ENCODE measurements at places on chromosomes 3 and 15.

DNA sequence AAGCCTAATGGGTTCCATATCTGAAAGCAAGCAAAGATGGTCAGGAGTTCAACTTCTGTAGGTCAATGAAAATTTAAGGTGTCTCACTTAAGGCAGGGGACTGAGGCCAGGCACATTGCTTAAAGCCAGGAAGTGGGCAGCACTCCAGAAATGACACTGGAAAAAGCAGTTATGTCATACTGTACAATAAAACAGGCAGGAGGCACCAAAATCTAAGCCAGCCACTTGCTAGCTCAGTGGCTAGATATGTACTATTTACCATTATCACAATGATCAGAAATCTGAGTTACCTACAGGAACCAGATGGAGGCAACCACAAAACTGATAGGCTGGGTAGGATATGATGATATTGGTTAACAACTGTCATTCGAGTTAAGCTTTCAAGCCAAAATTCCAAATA, 57.3 kb downstream of the FRMD5 start:
- no peak for DNase-seq

GRCh38 chr3:187802928-187803259, 57.6 kb upstream of the BCL6 start:
- DNase-seq = peak; percentile 74

DNA sequence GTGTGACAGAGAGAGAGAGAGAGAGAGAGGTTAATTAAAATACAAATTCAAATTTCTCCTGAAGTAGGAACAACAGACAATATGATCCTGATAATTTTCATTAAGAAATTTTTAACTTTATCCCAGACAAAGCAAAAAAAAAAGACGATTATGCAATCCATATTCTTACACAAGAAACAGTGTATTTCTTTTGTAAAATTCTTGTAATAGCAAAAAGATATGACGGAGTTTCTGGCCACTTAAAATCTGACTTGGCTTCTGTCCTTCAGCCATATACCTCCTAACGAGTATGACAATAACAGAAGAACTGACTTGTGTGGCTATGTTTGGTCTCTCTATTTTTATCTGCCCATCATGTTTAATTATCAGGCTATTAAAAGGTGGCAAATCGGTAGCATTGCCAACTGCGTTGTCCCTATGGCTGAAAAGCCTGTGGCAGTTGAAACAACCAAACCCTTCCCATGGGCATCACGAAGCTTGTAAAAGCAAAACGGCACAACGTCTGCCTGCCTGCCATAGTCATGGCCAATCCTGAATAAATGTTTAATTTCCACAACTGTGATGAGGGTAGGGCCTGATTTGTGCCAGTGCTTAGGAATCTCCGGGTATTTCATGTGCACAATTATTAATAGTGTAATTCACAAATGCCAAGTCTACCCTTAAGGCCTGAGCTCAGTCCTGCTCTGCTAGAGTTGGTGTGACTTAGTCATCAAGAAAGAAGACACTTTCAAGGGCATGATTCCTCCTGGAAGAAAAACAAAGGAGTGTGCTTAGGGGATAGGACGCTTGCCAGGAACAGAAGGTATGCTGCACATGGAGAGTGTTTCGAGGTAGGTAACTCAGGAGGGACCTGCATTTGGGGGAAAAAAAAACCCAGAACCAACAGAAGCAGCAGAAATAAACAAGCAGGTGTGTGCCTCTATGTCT, 1090.2 kb downstream of the FHIT start:
- no peak for DNase-seq

DNA sequence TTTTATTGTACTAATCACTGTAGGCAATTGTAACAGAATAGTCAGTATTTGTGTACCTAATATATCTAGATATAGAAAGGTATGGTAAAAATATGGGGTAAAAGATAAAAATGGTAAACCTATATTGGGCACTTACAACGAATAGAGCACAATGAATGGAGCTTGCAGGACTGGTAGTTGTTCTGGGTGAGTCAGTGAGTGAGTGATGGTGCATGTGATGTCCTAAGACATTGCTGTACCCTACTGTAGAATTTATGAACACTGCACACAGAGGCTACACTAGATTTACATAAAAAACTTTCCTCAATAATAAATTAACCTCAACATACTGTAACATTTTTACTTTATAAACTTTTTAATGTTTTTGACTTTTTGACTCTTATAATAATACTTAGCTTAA, 274.3 kb upstream of the PPP2R3A start:
- no peak for DNase-seq

DNA sequence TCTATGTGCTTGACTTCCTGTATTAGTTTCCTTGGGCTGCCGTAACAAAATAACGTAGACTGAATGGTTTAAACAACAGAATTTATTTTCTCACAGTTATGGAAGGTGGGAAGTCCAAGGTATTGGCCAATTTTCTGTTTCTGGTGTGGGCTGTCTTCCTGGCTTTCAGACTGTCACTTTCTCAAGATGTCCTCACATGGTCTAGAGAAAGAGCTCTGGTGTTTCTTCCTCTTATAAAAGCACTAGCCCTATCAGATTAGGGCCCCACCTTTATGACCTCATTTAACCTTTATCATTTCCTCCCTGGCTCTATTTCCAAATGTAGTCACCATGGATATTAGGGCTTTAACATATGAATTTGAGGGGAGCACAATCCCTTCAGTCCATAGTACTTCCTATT, 54.6 kb downstream of the SPRED1 start:
- no peak for DNase-seq

DNA sequence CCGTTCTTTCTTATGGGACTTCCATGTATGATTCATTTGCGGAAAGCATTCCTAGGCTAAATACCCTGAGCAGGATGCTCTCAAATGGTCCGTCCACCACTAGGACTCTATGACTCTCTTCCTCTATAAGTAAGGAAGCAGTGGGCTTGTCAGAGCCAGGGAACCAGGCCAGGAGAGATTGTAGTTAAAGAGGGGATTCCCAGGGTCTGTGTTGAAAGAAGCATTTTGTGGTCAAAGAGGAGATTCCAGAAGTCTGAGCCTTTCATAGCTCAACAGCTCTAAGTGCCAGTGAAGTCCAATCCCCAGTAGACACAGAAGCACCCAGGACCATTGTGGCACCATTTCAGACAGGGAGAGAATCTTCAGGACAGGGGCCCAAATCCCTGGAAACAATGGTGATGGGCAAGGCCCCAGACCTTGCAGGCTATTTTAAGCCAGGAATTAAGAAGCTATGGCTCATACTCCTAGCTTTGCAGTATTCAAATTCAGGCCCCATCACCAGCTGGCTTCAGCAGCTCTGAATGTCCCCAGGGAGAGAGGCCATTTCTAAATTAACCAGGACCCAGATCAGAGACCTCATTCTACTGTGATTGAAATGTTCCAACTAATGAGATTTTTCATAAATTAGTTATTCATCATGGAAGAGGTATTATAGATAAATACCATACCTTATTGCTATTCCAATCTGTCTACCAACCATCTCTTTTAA, 81.7 kb downstream of the CD47 start:
- DNase-seq = no peak

Measured in stimulated activated CD4-positive, alpha-beta T cell treated with anti-CD3 and anti-CD28 coated beads, Interleukin-15, amount 100 ng/mL, for 48 hours (primary cell).